T-helper 17 cell (primary cell): ENCODE measurements at places on chromosomes 12 and 14. TPM values are rescaled to one million over a fixed set of nuclear protein-coding genes. Genes with fewer than 3 reads are reported as not detected.

- no peak for DNase-seq
Observed at GRCh38 chr12:3137268-3137781, 60.1 kb downstream of the TSPAN9 start.

DNA sequence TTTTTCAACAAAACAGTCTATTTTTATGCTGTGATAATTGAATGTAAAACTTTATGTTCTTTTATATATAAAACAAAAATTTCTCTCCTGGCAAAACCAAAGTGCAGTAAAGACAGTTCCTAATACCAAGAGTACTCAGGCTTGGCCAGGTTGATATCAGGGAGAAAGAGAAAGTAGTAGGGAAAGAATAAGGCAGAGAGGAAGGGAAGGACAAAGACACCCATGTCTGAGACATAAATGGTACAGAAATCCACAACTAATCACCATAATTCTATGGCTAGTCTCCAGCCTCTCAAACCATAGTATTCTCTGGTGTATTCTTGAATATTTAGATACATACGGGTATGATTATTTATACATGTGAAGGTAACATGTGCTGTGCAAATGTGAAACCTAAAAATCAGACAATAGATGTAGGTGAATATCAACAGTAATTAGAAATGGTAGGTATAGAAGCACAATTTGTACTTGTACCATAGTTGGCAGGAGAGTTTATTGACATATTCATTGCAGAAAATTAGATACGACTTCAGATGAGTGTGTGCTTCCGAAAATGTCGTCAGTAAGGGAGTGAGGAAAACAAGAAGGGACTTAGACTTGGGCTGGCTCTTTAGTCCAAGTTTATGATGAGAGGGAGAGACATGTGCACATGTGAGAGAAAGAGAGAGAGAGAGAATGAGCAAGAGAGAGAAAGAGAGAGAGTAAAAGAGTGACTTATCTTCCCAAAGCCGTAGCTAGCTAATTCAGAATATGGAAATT, 230.8 kb upstream of the NPAS3 start:
- no peak for DNase-seq

GRCh38 chr12:70459786-70460185, 93.7 kb downstream of the KCNMB4 start:
- DNase-seq, result no peak

GRCh38 chr12:64714551-64714968, 44.6 kb downstream of the GNS start:
- no peak for DNase-seq

Gene WBP11
- 124 TPM for total RNA-seq

Gene GPR84
- total RNA-seq, result 0.57 TPM

Gene AQP2
- total RNA-seq, result not detected

Gene KRT6C
- not detected for total RNA-seq

Gene NTN4
- total RNA-seq, result 4.8 TPM
